ENCODE measurements at places on chromosomes 6 and 20. TPM values are rescaled to one million over a fixed set of nuclear protein-coding genes. Genes with fewer than 3 reads are reported as not detected.

DNA sequence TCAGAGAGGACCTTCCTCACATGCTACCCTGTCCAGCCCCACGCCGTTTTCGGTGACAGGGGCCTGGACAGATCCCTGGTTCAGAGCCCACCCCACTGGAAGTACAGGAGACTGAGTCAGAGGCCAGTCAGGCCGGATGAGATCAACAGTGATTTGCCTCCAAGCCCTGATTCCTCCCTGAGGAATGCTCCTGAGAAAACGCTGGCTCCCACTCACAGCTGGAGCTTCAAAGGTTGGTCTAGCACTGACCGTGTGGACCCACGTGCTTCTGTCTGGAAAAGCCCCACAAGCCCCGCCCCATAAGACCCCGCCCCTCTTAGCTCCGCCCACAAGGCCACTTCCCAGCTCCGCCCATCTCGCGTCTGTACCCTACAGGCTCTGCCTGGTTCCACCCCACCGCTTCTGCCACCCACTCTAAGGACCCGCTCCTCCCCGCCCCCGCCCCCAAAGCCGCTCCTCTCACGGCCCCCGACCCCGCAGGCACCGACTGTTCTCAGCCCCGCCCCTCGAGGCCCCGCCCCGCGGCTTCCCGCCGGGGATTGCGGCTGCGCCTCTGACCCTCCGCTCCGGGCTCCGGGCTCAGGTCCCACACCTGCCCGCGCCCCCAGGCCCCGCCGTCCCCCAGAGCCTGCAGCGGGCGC, 64.9 kb upstream of the BHLHE23 start:
- DNase-seq: peak; percentile 10

GRCh38 chr6:29620630-29621029, 12.4 kb downstream of the GABBR1 start:
- no peak for DNase-seq

The HUS1B gene
- 0.79 TPM for total RNA-seq

The ULBP3 gene
- total RNA-seq: 2.4 TPM

The EPB41L2 gene
- 78.5 TPM for total RNA-seq
